Coronary artery (tissue), 2 donors: ENCODE measurements at places on chromosomes 2 and 18.

GRCh38 chr2:144595686-144596072 is 75.8 kb upstream of the ZEB2 start:
- DNase-seq: no peak

- peak; percentile 92 for DNase-seq
Measured at GRCh38 chr2:85132834-85133637, at the start of gene TCF7L1. Gene TCF7L1, plus strand, starts transcription at chr2:85133392. Its CDS starts 293 bp downstream, at chr2:85133685.

GRCh38 chr2:1769703-1770422 is 25.5 kb upstream of the PXDN start:
- no peak for DNase-seq

DNA sequence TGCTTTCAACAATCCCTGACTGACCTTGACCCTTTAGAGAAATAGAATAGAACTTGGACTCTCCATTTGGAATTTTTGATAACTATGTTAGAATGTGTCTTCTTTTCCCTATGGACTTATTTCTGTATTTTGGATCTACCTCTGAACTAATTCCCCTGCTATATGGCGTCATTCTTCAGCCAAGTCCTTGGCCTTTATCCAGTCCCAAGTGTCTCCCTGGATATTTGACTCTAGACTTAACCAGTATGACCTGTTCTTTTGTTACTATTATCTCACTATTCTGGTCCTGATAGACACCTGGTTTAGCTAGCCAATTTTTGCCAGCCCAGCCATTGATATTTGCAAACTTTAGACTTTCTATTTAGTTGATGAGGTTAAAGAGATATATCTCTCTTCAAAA is 186.8 kb downstream of the KCNS3 start:
- no peak for DNase-seq

- DNase-seq: no peak
Measured at GRCh38 chr2:236086971-236087465, 81.2 kb downstream of the GBX2 start.

DNA sequence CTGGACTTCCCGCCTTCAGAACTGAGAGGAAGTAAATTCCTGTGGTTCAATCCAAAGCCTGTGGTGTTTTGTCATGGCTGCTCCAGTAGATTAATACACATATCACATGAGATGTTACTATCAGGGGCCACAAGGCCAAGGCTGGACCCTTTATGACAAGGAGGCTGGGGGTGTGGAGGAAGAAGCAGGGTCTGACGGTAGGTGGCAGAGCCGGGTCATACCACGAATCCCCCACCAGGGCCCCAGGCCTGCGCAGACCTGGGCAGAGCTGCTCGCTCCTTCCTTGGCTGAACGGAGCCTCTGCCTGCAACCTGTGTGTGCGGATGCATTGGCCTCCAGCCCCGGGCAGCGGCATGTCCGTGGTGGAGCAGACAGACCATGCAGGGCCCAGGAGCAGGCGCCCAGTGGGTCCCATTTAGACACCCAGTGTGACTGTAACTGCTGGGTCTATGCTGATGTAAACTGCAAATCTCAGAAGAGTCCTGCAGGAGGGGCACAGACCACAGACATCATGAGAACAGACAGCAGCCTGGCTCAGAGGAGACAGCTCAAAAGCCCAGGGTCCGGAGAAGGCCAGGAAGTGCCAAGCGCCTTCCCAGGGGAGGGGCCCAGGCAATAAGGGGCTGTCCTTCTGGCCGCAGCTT is 155.2 kb downstream of the PXDN start:
- no peak for DNase-seq
